Stimulated activated CD4-positive, alpha-beta T cell treated with anti-CD3 and anti-CD28 coated beads, Interleukin-1b, Interleukin-23, amount 100 ng/mL, for 1 hour (primary cell): ENCODE measurements at places on chromosomes 7 and 10.

- DNase-seq = no peak
Measured at GRCh38 chr10:132232023-132232951, 45.5 kb downstream of the DPYSL4 start.

GRCh38 chr7:100590077-100590737 is 4.1 kb downstream of the FBXO24 start:
- DNase-seq = no peak

DNA sequence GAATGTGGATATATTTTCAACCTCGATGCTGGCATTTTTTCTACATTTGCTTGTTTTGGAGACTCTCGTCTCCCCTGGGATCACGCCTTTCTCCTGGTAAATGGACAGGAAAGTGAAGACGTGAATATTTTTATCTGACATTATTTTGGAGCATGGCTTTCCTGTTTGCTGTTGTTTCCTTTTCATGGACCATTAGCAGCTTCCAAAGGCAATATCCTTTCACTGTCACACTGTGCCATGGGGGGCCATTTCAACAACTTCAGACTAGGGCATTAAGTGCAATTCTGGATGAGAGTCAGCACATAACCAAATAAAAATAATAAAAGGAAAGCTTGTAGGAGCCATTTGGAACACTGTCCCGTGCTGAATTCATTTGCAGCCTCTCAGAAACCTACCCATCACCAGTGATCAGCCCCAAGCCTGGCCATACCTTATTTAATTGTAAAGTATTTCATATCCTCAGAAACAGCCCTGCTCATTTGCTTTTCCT is 75.9 kb upstream of the NEUROD6 start:
- DNase-seq = no peak

DNA sequence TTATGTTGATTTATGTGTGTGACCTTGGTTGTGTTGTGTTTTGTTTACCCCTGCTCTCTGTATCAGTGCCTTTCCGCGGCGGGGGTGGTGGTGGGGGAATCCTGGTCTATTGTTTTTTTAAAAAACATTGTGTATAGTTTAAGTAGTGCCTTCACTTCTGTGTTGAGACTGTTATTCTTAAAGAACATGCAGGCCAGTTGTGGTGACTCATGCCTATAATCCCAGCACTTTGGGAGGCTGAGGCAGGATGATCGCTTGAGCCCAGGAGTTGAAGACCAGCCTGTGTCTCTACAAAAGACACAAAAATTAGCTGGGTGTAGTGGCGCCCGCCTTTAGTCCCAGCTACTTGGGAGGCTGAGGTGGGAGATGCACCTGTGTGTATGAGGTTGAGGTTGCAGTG is 429.0 kb upstream of the LRGUK start:
- no peak for DNase-seq

DNA sequence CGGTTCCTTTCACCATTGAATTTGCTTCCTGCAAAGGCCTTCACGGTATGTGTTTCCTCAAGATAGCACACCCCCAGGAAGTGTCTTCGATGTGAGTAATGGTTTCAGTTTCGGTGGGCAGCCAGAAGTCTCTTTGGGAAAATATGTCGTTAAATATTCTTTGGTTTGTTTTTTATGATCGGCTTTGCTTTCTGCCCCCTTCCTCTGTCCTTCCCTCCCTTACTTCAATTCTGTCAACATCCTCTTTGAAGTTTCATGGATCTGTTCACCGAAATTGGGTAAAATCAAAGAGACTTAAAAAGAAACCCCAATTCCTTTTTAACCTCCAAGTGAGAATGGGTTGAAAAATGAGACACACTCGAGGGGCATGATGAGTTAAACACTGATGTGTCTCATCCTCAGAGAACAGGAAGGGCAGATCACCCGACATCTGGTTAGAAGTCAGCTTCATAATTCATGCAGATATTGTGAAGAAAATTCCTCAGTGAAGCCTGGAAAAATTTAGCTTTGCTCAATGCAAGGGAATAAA is 170.8 kb upstream of the HABP2 start:
- DNase-seq = no peak

GRCh38 chr7:98322331-98323270 is 41.1 kb downstream of the BRI3 start:
- no peak for DNase-seq

GRCh38 chr10:97633921-97634320 is 621 bp upstream of the MORN4 start:
- DNase-seq = no peak

- DNase-seq = no peak
Measured at GRCh38 chr10:29583674-29584073, 51.1 kb downstream of the SVIL start.

DNA sequence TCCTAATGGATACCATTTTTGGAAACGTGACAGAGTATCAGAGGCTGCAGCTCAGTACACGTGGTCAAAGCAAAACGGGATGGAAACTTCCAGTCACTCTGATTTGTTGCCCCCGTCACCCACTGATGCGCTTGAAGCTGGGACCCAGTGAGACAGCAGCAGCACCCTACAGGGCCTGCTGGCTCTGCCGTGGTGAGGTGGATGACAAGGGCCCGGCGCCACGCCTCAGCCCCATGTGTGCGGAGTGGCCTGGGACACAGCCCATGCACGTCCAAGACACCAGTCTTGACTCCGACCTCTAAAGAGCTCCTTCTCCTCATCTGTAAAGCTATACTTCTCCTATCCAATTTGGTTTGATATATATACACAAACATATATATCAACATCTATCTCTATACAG is 39.0 kb downstream of the CLEC2L start:
- no peak for DNase-seq

DNA sequence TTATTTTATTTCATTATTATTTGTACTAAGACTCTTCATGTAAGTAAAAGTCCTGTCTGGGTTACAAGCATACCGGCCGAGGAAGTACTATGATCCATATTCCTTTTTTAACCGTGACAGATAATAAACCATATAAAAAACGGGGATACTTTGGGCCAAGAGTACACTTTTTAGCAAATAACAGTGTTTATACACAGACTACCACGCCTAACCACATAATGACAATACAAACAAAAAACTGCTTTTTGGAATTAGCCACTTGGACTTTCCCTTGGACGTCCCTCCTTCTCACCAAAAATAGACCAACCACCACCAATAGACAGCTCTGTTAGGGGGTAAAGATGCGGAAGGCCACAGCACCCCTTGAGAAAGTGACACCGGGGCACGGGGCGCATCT is 800 bp downstream of the MINDY3 start:
- no peak for DNase-seq

GRCh38 chr10:82037076-82037475 is 162.1 kb downstream of the NRG3 start:
- DNase-seq = no peak

GRCh38 chr10:71621231-71622153 is 98.1 kb downstream of the C10orf105 start:
- DNase-seq = no peak

DNA sequence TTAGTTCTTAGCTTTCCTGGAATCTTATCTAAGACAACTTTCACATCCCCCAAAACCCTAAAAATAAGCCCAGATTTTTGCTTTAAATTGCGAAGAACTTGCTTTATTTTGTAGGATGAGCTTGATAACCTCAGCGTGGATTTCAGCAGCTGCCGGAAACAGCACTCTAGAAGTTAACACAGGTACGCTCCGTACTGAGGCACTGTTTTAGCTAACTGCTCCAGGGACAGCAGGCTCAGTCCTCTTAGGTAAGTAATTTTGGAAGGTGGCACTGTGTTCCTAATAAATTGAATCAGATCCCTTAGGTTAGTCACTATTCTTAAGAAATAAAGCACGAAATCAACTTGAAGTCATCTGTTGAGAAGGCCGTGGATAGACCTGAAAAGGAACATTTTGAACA is 2.2 kb upstream of the AUTS2 start:
- no peak for DNase-seq

- no peak for DNase-seq
Measured at GRCh38 chr10:31134311-31134952, 102.8 kb upstream of the ZNF438 start.

DNA sequence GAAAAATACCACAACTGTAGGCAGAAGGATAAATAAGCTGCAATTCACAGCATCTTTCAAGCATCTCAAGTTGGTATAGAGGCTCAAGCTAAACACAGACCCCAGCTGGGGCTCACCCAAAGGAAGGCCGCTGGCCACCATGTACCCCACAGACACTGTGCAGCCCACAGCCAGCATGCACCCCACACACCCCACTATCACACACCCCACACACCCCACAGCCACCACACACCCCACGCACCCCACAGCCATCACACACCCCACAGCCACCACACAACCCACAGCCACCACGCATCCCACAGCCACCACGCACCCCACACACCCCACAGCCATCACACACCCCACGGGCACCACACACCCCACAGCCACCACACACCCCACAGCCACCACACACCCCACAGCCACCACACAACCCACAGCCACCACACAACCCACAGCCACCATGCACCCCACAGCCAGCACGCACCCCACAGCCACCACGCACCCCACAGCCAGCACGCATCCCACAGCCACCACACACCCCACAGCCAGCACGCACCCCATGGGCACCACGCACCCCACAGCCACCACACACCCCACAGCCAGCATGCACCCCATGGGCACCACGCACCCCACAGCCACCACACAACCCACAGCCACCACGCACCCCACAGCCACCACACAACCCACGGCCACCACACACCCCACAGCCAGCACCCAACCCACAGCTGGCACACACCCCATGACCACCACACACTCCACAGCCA is 214.7 kb downstream of the DNAJB6 start:
- no peak for DNase-seq

DNA sequence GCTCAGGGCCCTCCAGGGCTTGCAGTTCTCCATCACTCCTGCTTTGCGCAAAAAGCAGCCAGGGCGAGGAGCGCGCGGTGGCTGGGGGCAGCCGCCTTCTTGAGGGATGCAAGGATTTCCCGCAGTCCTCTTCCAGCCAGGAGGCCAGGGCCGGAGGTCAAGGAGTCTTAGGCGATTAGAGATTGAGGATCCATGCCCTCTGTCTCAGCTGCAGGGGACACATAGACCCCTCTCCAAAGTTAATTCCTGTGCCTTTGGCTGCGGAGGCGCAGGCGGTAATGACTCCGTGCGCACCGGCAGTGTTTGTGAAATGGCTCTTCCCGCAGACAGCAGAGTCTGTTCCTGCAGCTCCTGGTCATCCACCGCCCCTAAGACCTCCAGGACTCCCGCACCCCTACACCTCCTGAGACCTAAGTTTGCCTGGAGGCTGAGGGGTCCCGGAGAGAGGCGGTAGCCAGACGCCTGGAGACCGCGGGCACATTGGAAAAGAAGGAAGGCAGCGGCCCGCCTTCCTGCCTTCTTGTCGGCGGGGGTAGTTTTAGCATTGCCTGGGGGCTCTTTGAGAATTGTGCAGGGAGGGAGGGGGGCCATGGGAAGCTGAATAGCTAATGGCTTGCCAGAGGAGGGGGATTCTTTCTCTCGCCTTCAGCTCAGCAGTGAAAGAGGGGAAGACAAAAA is 3.3 kb upstream of the NEUROG3 start:
- DNase-seq = no peak

- no peak for DNase-seq
Measured at GRCh38 chr7:66859794-66860645, 61.0 kb upstream of the TMEM248 start.

DNA sequence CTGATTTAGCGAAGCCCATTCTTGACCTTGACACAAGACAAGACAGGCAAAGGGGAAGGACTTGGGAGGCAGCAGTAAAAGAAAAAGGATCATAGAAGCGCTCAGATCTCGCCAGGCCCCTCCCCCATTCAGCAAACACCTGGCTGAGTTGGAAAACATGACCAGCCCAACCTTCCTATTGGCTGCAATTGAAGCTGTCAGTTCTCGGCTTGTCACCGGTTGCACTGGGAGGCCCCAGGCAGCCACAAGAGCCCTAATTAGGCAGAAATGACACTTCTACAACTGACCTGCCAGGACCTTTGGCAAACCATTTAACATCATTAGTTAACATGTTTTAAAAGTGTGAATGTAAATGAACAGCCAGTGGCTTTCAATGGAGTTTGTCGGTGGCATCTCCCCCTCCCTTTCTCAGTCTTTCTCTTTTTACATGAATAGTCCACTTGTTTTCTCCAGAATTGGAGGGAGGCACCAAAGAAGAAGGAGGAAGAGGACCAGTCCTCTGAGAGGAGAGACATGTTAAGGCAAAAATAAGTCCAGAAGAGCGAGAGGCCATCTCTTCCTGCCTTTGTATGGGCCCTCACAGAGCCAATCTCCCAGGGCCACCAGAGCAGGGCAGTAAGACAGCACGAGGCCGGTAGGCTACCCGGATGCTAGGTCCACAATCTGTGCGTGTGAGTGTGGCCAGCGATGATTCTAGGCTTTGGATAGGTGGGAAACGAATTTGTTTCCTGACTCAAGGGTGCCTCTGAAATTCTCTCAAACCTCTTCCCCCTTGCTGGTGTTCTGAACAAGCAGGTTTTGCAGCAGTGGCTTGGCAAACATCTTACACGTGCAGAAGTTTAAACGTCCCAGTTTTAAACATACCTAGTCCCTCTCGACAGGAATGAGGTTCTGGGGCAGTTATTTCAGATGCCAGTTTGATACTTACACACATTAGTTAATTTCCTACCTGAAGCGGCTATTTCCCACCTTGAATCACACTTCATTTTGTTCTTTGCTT is 15.0 kb upstream of the ENO4 start:
- DNase-seq = no peak

DNA sequence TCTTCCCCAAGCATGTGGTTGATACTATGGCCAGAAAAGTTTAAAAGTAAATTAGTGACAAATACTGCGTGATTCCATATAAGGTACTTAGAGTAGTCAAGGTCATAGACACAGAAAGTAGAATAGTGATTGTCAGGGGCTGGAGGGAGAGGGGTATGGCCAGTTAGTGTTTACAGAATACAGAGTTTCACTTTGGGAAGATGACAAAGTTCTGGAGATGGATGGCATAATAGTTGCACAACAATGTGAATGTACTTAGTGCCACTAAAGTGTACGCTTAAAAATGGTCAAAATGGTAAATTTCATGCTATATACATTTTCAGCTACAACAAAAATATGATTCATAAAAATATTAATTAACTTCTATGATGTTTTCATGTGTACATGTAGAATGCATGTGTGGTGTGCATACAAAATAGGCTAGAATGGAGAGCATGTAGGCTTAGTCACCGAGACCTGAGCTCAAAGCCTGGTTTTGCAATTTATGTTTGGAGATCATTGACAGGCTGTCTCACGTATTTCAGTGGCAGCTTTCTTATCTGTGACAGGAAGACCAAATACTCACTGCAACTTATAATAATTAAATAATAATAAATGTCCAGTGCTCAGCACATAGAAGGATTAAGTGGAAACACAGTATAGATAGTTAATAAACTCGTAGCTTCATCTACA is 625.6 kb downstream of the SUGCT start:
- DNase-seq = no peak

DNA sequence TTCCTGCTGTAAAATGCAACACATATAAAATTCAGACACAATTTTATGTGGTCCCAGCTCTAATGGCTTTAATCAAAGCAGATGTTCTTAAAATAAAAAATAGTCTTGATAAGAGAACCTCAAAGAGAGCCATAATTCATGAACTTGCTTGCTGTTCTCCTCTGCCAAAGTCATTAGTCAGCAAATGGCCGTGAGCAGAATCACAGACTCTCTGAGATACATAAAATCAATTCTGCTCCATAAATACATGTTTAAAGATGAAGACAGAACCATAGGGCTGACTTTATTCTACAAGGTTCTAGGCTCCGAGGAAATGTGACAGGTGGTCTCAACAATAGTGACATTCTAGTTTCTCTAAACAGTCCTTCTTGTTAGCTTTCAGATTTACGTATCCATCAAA is 29.8 kb downstream of the HSPA12A start:
- DNase-seq = no peak
